ENCODE measurements at places on chromosomes 6 and 20.

DNA sequence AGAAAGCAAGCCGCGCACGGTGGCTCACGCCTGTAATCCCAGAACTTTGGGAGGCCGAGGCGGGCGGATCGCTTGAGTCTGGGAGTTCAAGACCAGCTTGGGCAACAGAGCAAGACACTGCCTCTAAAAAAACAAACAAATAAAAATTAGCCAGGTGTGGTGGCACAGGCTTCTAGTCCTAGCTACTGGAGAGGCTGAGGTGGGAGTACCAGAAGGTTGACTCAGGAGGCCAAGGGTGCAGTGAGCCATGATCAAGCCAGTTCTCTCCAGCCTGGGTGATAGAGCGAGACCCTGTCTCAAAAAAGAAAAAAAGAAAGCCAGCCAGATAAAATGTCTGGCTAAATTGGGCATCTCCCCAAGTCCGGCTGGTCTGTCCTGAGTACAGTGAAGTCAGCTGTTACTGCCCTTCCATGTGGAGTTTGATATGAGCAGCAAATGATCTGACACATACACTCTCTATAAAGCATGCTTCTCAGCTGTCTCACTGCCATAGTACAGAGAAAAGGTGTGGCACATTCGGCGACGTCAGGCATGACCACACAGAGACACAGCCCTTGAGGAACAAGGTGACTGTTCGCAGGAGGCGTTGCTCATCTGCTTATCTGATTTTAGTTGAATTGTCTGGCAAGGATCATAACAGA lies 13.0 kb downstream of the CD83 start:
- no peak for DNase-seq

DNA sequence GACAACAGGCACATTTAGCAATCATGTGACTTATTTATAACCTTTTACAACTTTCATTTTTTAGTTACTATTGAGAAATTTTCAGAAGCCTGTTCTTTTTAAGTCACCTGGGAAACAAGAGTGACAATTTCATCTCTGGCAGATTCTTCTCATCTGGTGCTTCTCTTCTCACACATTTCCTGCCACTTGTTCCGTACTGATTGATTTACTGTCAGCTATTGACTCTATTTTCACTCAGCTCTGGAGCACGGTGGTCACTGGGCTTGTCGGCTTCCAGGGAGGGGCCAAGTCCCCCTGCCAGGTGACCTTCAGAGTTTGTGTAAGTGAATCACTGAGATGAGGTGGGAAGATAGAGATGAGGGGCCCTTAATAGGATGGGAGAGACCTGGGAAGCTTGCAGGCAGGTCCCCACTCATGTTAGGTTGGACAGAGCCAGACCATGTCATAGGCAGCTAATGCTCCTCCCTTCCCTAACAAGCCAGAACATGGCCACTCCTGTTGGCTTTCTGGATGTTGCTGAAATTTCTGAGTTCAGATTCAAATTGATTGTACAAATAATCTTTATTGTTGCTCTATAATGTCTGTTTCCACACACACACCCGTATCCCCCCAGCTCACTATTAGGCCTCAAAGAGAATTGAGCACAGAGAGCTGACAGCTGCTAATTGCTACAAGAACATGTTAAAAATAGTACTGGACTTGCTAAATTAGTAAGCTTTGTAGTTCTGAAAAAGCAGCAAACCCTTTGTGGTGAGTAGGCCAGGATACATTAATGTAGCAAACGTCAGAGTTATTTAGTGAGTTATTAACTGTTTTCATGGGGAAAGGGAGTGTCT lies 13.3 kb downstream of the DUSP22 start:
- DNase-seq: no peak

DNA sequence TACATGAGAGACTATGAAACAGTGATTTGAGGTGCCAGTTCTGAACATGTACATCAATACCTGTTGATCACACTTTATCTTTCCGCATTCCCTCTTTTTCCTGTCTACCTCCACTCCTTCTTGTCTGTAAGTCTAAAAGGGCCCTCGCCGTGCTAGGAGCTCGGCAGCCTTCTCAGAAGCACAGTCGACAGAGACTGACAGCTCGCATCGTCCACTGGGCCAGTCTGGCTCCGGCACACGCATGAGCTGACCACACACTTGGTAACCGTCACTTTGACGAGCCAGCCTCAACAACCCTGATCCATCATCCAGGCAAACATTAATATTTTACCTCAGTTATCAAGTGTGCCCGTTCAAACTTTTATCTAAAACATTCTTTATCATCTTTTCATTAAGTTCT lies 265.3 kb downstream of the TFAP2A start:
- DNase-seq: no peak

DNA sequence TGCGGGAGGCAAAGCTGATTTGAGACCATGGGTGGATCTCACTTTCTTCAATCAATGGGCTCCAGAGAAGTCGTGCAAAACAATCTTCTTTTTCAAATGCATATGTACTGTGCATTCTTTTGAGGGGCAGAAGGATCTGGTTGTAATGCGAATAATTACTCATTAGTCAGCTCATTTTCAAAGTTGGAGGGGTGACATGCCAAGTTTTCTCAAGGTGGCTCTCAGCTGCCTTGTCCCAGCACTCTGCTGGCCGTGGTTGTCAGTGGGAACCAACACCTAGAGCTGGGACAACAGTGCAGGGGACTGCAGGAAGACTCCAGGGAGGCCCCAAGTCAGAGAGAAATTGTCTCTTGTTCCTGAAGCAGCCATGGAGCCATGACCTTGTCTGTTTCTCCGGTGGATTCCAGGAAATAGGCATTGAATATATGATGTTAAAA lies 25.3 kb downstream of the MYT1 start:
- no peak for DNase-seq

GRCh38 chr20:59925899-59926298 lies 7.5 kb downstream of the SYCP2 start:
- no peak for DNase-seq

DNA sequence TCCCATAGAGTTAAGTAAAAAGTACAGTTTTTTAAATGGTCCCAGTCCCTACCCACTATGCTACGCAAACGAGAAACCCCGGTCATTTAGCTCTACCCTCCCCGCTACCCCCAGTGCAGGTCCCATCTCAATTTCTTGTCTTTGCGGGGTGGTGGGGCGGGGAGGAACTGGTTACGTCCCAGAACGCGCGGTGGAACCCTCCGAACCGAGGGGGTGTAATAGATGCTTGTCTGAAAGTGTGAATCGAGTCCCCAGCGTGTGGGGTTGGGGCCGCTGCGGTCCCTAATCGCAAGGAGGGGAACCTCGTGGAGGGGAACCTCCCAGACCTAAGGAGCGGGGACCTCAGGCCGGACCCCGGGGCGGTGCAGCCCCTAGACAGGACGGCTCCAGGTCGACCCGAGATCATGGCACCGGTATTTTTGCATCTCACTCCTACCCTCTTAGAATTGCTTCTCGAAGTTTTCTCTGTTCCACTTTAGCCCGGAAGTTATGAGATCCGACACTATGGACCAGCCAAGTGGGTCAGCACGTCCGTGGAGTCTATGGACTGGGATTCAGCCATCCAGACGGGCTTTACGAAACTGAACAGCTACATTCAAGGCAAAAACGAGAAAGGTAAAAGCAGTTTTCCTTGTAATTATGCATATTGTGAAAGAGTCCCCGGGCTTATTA lies 779 bp downstream of the HEBP2 start:
- peak; percentile 48 for DNase-seq

- no peak for DNase-seq
Observed at GRCh38 chr20:11143481-11143880, 469.7 kb upstream of the JAG1 start.

DNA sequence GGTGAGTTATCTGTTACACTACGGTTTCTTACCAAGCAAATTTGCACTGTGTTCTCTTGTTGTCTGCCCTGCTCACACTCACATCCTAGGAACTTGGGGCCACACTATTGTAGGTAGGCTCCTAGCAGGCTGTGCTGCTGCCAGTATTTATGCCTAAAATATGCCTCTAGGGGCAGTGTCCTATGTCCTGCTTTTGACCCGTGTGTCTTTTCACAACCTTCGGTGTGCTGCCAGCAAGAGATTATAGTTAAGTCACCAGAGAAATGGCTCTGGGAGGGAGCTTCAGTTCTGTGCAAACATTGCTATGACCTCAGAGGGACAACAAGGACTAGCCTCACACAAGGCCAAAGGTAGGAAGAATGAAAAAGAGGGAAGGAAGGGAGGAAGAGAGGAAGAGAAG lies 8.9 kb upstream of the TAAR5 start:
- DNase-seq: peak; percentile 10

- no peak for DNase-seq
Observed at GRCh38 chr6:25359891-25360290, 80.7 kb downstream of the CARMIL1 start.

- no peak for DNase-seq
Observed at GRCh38 chr6:36975231-36976006, 10.6 kb downstream of the MTCH1 start.
